ENCODE measurements at places on chromosomes 12 and 14. TPM values are rescaled to one million over a fixed set of nuclear protein-coding genes. Genes with fewer than 3 reads are reported as not detected.

The XPOT gene
- 180 TPM for total RNA-seq

The CLIP1 gene
- 69.0 TPM for total RNA-seq

The TSHR gene
- total RNA-seq: not detected

The NRDE2 gene
- 6.1 TPM for total RNA-seq

The SOAT2 gene
- not detected for total RNA-seq

The SERPINA10 gene
- not detected for total RNA-seq

The CLEC2A gene
- total RNA-seq: not detected

The GNB3 gene
- total RNA-seq: 0.53 TPM

The MAP3K9 gene
- total RNA-seq: 13.8 TPM

The ACVRL1 gene
- under 0.01 TPM for total RNA-seq

The CMA1 gene
- not detected for total RNA-seq

The KLRD1 gene
- 0.26 TPM for total RNA-seq

The ZNF891 gene
- 0.77 TPM for total RNA-seq

The ADSS1 gene
- total RNA-seq: 34.3 TPM

The GSC gene
- total RNA-seq: not detected

The TPPP2 gene
- total RNA-seq: not detected

The EFS gene
- 5.4 TPM for total RNA-seq

The KCNH5 gene
- under 0.01 TPM for total RNA-seq

The C12orf42 gene
- total RNA-seq: not detected

The PAPLN gene
- total RNA-seq: 6.0 TPM

The OR6C2 gene
- total RNA-seq: not detected

The SIX4 gene
- total RNA-seq: 5.8 TPM

The TAS2R31 gene
- total RNA-seq: 2.0 TPM

The KRT74 gene
- 0.13 TPM for total RNA-seq

The SLC39A5 gene
- 0.13 TPM for total RNA-seq

The STON2 gene
- 47.4 TPM for total RNA-seq

The RNF212B gene
- total RNA-seq: not detected

The CISTR gene
- total RNA-seq: not detected

The HOXC9 gene
- total RNA-seq: not detected

The KRT6A gene
- 13,929 TPM for total RNA-seq

The TMCC3 gene
- total RNA-seq: 8.8 TPM

The SLC6A12 gene
- total RNA-seq: not detected

The WNT1 gene
- total RNA-seq: not detected

The PPHLN1 gene
- total RNA-seq: 62.1 TPM

The DHRS2 gene
- not detected for total RNA-seq

The RD3L gene
- total RNA-seq: not detected

The RTL1 gene
- total RNA-seq: not detected

The ADAMTS20 gene
- not detected for total RNA-seq

The SERPINA1 gene
- 0.26 TPM for total RNA-seq

The HDAC7 gene
- 9.0 TPM for total RNA-seq

The KCNA5 gene
- not detected for total RNA-seq

The FAM222A gene
- under 0.01 TPM for total RNA-seq

The GPR84 gene
- 0.13 TPM for total RNA-seq

The CLBA1 gene
- 8.4 TPM for total RNA-seq

All from bronchial epithelial cell (primary cell).